ENCODE measurements at places on chromosomes 5 and 9. TPM values are rescaled to one million over a fixed set of nuclear protein-coding genes. Genes with fewer than 3 reads are reported as not detected.

DNA sequence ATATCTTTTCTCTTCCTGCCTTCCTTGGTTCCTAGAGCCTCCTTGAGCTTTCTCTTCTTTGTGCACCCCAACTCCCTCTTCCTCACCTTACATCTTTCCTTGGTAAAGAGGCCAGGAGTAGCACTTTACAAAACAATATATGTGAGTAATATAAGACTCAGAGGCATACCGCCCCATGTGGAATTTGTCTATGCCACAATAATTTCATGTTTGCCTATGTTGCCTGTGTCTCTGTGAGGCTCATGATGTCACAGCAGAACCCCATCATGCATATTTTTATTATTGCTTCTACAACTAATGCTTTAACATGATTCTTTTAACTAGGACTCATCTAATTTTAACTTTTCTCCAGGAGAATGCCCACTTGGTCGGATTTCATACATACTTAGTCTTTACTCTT is 15.0 kb upstream of the LVRN start:
- no peak for DNase-seq

GRCh38 chr5:84274585-84275468 is 109.9 kb downstream of the EDIL3 start:
- DNase-seq = no peak

- DNase-seq = no peak
Observed at GRCh38 chr9:79477955-79478771, 93.6 kb upstream of the TLE4 start.

DNA sequence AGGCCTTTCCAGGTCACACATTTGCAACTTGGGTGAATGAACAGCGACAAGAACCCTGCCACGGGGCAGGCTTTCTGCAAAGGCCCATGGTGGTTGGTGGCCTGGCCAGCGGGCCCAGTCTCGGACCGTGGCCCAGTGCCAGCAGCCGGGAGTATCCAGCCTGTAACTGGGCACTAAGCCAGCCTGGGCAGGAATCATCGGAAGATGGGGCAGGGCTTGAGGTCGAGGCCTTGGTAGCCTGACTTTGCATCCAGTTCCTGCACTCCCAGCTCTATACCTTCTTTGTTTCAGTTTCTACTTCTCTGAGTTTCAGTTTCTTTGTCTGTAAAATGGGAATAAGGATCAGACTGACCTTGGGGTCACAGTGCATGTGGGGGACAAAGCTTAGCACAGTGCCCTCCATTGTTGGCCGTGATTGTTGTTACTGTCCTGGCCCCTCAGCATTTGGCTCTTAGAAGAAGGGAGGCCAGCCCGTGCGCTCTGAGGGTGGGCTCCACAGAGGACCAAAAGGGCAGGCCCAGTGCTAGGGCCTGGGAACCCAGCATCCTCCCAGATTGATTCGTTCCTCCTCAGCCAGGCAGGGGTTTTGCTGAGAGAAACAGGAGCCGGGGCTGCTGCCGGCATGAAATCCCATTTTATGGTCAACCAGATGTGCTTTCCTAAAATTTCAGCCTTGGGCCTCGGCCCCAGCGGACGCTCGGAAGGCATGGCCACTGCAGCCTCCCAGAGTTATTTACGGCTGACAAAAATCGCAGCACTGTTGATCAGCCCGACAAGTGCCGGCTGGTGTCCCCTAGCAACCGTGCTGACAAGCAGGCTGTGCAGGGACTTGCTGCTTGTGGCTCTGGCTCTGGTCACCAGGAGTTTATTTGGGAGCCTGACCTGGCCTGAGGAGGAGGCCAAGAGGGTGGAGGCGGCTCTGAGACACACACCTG is 43.6 kb downstream of the JADE2 start:
- DNase-seq = peak; percentile 85

DNA sequence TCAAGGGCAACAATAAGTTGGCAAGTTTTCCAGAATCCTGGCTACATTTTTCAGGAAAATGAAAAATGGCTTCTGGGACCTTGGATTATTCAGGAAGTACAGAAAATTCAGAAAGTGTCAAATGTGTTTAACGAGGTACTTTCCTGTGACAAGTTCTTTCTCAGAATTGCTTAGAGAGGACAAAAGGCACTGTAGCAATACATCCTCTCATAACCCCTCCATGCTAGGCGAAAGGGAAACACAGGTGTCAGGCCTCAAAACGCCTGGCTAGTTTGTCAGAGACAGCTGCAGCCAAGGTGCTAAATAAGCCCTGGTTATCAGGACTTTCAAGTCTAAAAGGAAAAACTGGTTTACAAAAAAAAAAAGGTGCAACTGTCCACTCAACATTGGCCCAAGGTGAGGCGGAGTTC is 115.2 kb downstream of the GNAQ start:
- DNase-seq = no peak

GRCh38 chr5:113336975-113337374 is 97.8 kb downstream of the TSSK1B start:
- no peak for DNase-seq

Gene PTPA
- 50.2 TPM for total RNA-seq

Gene CCDC192
- total RNA-seq = 0.36 TPM

Gene PGM5
- 670 TPM for total RNA-seq

Gene SLC45A2
- total RNA-seq = not detected

Gene ENG
- 22.7 TPM for total RNA-seq

Gene NFIB
- total RNA-seq = 63.8 TPM

All from sigmoid colon (tissue), 7 donors.